ENCODE measurements at places on chromosomes 12 and 14.

- DNase-seq = no peak
These were observed 216 bp downstream of the IKBIP start for GRCh38 chr12:98644433-98644711.

DNA sequence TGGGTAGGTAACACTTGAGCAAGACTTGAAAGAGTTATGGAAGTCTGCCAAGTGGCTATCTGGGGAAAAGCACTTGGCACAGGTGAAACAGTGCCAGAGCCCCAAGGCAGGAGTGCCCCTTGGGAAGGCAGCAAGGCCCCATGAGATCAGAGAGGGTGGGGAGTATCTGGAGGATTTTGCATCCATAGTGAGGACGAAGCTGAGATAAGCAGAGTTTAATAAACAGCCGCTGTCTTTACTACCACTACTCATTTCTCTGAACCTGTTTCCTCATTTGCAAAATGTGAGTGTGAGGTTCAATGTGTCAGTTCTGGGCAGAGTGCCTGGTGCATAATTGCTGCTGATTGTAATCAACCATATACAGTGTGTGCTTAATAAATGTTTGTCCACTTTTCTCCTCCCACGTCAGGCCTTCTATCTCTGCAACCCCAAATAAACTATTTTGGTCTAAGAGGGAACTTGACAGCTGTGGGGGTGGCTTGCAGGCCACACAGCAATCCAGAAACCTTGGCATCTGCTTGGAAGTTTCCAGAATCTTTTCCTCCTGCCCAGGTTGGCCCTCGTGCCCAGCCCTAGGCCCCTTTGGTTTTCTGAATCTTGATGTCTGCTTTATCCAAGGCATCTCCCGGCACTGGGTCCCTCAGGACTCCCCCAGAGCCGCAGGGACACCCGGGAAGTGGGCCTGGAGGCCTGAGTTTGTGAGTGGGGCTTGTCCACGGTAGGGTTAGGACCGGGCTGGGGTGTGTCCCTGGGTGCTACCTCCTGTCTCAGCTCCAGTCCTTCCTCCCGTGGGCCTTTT is 4.5 kb downstream of the ABCB9 start:
- DNase-seq = no peak

DNA sequence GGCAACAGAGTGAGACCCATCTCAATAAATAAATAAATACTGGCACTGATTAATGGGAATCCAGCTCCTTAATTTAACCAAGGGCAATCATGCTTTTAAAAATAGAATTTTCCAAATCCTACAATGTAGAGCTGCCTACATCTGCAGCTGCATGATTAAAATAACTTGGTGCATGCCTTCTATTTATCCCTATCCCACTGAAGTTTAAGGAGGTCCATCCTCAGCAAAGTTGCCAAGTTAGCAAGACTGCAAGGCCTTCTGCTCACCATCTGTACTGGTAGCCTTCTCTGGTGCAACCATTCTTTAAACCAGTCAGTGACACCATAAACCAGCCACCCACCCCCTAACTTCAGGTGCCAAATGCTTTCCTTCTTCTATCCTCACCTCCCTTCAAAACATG is 226.1 kb downstream of the ITPR2 start:
- DNase-seq = no peak

GRCh38 chr12:27048822-27049752 is 26.7 kb downstream of the MED21 start:
- DNase-seq = no peak

DNA sequence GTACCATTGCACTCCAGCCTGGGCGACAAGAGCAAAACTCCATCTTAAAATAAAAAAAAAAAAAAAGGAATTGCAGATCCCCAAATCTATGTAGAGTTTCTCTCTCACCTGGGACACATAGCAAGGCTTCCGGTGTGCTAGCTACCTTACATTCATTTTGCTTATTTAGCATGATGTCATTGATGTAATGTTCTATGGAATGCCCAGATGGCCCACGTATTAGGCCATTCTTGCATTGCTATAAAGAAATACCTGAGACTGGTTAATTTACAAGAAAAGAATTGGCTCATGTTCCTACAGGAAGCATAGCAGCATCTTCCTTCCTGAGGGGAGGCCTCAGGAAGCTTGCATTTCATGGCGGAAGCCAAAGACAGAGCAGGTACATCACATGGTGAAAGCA is 36.9 kb upstream of the A2ML1 start:
- no peak for DNase-seq

DNA sequence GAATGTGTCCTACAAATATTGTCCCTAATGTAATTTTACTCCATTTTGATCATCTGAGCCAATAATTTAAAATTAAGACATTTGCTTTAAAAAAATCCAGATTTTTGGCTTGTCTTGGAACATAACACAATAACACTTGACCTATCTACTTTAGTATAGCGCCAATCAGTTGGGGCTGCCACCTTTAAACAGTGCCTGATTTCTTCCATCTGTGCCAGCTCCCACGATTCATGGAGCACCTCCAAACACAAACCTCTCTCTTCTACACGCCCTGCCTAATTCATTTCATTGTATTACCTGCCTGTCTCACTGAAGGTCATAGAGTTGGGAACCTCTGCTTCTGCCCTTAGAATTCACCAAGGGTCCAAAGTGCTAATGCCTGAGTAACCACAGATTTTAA is 352.4 kb downstream of the TMEM132D start:
- DNase-seq = no peak

DNA sequence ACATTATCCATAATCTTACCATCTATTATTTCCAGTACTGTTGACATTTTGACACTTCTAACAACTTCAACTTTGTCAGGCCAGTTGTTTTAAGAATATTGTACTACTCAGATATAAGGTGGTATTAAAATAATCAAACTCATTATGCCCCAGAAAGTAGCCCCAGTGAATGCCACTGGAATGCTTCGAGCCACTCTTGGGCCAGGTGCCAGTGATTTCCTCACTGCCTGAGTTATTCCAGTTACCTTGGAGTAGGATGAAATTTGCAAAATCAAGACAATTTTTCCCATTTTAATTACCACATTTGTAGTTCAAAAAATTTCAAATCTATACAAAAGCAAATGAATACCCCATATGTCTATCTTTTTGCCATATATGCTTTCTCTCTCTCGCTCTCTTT is 9.2 kb downstream of the CIPC start:
- DNase-seq = no peak

GRCh38 chr14:78725086-78725485 is 554.9 kb downstream of the NRXN3 start:
- no peak for DNase-seq

- no peak for DNase-seq
These were observed 174.6 kb downstream of the ESRRB start for GRCh38 chr14:76550534-76550933.

DNA sequence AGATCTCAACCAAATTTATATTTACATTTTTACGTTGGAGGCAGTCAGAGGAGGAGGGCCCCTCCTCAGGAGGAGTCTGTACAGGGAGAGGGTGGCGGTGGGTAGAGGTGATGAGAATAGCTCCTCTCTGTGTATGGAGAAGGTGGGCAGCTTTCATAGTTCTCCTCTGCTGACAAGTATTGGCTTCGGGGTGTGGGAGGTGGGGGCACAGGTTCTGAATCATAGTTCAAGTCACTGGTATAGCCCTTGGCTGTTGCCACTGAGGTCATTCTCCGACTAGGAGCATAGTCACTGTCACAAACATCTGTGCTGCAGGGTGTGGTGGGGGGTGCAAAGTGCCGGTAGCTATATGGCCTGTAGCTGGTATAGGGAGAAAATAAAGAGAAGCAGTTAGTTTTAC is 50.3 kb downstream of the BCL2L14 start:
- DNase-seq = no peak

GRCh38 chr12:26839512-26839911 is 6.5 kb upstream of the ITPR2 start:
- no peak for DNase-seq

DNA sequence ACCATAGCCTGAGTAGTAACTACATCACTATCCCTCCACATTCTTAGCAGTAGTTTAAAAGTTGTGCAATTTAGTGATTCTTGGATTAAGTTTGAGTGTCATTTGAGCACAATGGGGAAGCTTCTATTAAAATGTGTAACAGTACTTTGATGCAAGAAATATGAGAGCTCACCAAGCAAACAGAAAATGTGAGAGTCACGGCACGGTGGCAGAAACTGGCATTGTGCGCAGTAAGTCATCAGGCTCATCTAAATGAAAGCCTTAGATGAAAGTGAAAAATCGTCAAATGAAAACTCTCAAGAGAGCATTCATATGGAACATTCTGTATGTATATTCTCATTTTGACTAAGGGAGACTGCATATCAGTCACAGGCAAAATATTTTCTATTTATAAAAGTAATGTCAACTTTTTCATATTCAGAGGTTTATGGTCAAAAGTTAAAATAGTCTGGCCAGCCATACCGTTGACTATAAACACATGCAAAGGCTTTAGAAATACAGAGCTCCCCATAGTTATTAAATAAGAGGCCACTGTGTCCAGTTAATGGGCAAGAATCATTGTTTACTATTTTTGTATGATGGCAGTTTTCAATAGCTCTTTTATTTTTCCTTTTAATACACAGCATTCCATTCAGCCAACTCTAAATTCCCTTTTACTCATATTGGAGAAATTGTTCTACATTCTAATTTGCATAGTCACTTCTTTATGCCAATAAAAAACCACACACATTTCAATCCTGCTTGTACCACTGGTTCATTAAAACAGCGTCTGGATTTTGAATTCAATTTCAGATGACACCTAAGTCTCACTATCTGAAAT is 167.9 kb downstream of the PRKD1 start:
- DNase-seq = no peak

GRCh38 chr14:24952851-24953666 is 96.9 kb downstream of the STXBP6 start:
- no peak for DNase-seq

DNA sequence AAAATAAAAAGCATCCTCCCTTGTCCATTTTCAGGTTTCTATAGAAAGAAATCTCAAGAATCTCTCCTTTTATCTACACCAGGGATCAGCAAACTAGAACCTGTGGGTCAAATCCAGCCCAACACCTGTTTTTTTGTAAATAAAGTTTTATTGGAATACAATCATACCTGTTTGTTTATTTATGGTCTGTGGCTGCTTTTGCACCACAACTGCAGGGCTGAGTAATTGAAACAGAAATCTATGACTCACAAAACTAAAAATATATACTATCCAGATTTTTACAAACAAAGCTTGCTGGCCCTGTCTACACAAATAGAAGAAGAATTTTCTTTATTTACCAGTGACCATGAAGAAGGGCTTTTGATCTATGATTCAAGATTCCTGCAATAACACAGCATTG is 95.1 kb upstream of the COCH start:
- DNase-seq = no peak

DNA sequence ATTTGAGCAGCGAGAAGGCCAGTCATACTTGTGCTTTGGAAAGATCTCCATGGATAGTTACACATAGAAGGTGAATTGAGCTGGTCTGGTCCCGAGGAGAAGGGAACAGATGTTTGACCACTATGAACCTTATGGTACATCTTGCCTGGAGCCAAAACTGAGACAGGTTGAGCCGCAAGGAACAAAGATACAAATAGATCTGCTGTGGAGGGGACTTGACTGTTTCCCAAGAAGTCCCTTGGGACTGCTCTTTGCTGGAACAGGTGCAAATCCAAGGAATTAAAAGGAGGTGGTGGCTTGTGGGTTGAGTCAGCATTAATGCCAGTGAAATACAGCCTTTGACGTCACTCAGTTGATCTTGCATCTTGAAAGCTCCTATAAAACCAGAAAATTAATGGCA is 68.8 kb upstream of the PRIMA1 start:
- DNase-seq = no peak
